Karpas-422 (cell line): ENCODE measurements at places on chromosomes 13 and 19. TPM values are rescaled to one million over a fixed set of nuclear protein-coding genes. Genes with fewer than 3 reads are reported as not detected.

Gene SLC25A42
- total RNA-seq, result 4.5 and 6.2 TPM in 2 replicates

Gene NEK5
- total RNA-seq, result not detected in 2 replicates

DNA sequence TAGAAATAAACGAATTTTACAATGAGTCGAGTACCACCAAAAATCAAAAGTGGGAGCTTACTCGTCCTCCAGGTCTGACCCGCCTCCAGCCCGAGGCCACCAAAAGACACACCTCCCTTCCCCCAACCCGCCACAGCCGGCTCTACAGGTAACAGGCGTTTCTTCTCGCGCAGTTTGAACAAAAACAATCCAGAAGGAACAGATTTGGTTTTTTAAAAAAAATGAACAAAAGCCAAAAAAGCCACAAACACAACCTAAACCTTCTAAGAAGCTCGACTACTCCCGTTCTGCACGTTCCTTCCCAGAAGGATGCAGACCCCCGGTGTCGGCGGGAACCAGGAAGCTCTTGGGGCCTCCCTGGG, 671 bp downstream of the ZDHHC20 start:
- H3K4me1 ChIP-seq, result peaks cover 19% of the 10 kb centered on the region
- 0 out of 2 replicates have a peak, but pooled peaks cover 4% of the 10 kb centered on the region for H3K36me3 ChIP-seq
- DNase-seq, result peak; percentile 85
- peak overlapping the region; percentile 78 for H3K27ac ChIP-seq
- peak overlapping the region; percentile 91 for H3K4me3 ChIP-seq

GRCh38 chr13:24076636-24077035, 83.9 kb upstream of the SPATA13 start:
- no peak for DNase-seq
- no peak overlapping the region for H3K27ac ChIP-seq
- H3K4me1 ChIP-seq, result no peaks in the 10 kb centered on the region
- no peaks in the 10 kb centered on the region for H3K36me3 ChIP-seq

DNA sequence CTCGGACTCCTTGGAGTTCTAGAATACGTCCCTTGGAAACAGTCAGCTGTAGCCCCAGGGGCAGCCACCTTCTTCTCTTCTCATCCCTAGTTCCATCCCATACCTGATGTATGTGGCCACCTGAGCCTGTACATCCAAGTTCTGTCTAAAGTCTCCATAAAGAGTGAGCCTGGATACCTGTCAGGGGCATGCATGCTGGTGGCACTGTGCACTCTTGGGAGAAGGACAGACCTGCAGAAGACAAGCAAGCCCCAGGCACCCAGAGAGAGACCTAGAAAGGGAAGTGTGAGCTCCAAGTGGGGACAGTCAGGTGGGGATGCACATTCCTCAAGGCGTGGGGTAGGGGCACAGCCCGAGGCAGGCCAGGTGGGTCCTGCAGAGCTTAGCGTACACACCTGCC, 21.4 kb downstream of the SIAH3 start:
- H3K4me3 ChIP-seq, result no peak overlapping the region
- H3K27ac ChIP-seq, result no peak overlapping the region
- H3K27me3 ChIP-seq, result no peaks in the 10 kb centered on the region
- no peaks in the 10 kb centered on the region for H3K36me3 ChIP-seq
